Muscle of leg (tissue), 16 donors: ENCODE measurements at places on chromosomes 16 and 17. TPM values are rescaled to one million over a fixed set of nuclear protein-coding genes. Genes with fewer than 3 reads are reported as not detected.

Gene ADAMTS18
- total RNA-seq: 0.71 TPM

- no peak for DNase-seq
These were observed 215.9 kb downstream of the RPTOR start for GRCh38 chr17:80760511-80760911.

GRCh38 chr16:89972244-89973234 lies 24.0 kb downstream of the DEF8 start:
- peak; percentile 97 for DNase-seq

GRCh38 chr16:5639531-5639930 lies 541.9 kb upstream of the EEF2KMT start:
- DNase-seq: no peak

- no peak for DNase-seq
These were observed 9.1 kb upstream of the BAHCC1 start for GRCh38 chr17:81386141-81386645.

DNA sequence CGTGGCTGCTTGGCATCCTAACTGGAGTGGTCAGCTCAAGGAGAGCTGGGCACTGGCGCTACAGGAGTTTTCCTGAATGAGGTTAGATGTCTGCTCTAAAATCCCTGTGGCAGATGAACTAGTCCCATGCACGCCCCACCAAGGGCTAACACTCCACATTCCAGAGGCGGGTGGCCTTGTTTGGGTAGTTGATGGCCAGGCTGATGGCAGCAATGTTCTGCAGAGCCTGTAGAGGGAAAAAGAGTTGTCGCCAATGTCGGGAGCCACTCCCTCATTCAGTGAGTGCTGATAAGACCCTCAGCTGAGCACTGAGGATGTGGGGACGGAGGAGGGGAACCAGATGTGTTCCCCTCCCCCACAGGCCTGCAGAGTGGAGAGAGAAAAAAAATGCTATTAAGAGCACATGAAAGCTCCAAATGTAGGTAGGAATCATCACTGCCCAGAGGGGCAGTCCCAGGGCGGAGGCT lies 42.5 kb upstream of the ATP2A3 start:
- no peak for DNase-seq

DNA sequence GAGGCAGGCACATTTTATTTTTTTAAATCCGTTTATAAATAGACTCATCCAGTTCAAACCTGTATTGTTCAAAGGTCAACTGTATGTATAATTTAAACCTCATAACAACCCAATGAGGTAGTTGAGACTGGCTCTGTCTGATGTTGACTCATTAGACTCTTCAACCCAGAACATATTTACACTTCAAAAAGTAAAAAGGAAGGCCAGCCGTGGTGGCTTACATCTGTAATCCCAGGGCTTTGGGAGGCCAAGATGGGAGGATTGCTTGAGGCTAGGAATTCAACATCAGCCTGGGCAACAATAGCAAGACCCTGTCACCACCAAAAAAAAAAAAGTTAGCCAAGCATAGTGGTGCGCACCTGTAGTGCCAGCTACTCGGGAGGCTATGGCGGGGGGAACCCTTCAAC lies 32.5 kb upstream of the DHRS7B start:
- no peak for DNase-seq
